ENCODE measurements at places on chromosomes 7 and 10.

DNA sequence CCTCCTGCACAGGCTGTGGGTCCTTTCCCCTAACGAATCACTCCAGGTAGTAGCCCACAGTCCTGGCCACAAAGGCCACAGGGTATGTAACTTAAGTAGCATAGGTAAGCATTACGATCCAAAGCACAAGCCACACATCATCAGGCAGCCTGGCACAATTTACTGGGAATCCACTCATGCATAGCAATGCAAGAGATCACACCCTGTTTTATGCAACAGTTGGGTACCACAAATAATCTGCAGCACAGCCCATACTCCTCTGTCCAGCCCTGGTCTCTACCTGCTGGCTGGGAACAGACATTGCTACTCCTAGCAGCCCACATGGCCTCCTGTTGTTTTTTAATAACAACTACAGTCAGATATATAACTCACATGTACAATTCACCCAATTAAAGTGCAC lies 34.3 kb downstream of the SRPK2 start:
- DNase-seq = no peak

DNA sequence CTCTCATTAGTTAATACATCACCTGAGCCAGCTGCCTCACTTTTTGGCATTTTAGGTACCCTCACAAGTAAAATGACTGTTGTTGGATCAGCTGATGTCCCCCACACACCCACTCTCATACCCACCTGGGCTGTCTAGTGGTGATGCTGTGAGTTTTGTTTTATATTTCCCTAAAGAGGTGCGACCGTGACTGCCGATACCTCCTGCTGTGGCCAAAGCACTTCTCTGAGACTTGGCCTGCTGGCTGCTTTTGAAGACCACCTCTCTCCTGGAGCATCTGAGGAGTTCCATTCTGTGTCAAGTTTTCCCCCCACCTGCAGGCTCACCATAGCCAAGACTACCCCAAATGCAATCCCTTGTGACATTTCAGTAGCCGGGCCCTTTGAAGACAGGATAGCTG lies 6.4 kb upstream of the ACSL5 start:
- DNase-seq = no peak

GRCh38 chr10:14705548-14706230 lies 69.0 kb downstream of the FAM107B start:
- no peak for DNase-seq

- DNase-seq = no peak
Measured at GRCh38 chr7:43467406-43467805, 115.5 kb upstream of the STK17A start.

DNA sequence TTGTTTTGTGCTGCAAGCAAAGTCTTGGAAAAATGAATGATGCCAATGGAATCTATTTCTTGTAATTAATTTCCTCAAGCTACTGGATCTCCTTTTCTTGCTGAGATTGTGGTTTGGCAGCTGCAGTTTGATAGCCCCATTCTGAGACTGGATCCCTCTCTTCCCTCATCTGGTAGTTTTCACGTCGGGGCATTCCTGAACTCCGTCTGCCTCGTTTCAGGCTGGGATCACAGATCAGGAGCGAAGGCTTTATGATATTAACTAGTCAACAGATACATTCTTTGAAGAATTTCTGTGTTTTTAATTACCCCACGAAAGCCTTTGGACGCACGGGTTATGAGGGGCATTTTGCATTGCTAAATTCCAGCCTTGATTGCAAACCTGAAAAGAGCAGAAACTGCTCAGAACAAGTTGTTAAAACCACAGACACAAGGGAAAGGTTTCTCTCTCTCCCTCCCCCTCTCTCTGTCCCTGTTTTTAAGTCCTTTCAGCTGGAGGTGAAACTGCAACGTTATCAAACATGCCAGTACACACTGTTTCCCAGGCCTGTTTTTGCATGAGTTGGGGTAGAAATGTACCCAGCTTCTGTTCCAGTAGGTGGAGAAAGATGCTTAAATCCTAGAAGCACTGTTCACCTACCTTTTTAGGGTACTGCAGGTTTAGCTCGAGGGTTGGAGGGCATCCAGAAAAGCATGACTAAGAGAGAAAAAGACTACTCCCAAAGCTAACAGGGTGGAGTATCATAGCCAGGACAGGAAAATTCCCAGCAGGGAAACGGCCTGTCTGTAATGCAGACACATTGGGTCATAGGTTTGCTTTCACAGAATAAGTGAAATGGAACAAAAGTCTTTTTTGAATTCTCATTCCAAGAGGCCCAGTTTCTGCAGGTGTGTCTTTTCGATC lies 124.3 kb downstream of the CUX1 start:
- DNase-seq = peak; percentile 42

- DNase-seq = no peak
Measured at GRCh38 chr10:62034096-62034640, 132.7 kb downstream of the ARID5B start.

GRCh38 chr7:98286093-98286539 lies 4.6 kb downstream of the BRI3 start:
- DNase-seq = no peak

DNA sequence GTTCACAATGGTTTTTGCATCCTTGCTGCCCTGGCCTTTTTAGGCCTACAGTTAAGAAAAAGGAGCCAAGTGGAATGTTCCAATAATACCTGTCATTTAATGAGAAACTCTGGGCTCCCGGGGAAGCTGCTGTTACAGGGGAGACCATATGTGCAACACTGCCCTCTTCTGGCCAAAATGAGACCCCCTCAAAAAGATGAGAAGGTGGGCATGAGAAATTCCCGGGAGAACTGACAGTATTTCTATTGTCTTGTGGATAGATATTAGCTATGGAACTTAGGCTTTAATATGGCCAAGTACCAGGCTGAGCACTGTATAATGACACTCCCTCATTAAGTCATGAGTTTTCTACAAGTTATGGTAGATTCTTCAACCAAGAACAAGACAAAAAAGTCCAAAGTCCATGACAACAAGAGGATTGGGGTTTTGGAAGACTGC lies 99.4 kb downstream of the CCDC3 start:
- peak; percentile 19 for DNase-seq

DNA sequence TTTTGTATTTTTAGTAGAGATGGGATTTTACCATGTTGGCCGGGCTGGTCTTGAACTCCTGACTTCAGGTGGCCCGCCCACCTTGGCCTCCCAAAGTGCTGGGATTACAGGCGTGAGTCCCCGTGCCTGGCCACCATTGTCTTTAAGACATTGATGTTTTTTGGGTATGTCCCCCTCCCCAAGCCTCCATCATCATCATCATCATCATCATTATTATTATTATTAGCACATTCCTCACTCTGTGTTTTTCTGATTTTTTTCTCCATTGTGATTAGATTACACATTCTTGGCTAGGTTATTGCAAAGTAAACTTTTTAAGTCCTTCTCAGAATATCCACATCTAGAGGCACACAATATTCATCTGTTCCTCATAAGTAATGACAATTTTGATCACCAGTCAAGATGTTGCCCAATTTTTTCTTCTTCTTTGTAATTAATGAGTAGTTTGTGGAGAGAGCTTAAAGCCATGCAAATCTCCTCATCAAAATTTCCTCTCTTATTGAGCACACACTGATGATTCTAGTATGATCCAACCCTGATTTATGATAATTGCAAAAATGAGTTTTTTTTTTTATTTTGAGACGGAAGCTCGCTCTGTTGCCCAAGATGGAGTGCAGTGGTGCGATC lies 47.5 kb downstream of the EPC1 start:
- DNase-seq = no peak

GRCh38 chr7:5633161-5634106 lies 148.0 kb downstream of the RNF216 start:
- DNase-seq = no peak

Data from non-pigmented ciliary epithelial cell (primary cell).